NAMALWA (cell line): ENCODE measurements at places on chromosomes 2 and 18.

DNA sequence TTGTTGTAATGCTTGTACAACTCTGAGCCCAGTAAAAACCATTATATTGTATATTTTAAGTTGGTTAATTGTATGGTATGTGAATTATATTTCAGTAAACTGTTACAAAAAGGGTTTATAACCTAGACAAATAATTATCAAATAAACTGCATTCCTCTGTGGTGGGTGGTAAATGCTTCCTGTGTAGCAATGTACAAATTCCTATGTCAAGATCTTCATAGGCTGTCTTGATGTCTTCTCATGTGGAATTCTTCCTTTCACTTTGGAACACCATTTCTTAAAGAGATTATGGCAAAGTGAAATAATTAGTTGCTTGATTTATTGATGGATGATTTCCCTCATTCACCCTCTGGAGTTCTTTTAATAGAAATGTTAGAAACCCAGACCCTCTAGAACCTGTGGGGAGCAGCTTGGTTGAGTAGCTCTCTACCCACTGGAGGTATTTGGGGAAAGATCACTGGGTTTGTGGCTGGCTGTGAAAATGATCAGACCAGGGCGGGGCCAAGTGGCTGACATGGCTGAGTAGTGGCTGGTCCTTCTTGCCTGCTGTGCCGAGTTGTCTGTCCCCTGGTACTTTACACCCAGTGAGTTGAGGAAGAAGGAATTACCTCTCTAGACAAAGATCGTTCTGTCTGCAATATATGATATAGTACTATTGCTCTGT, 22.4 kb upstream of the MGAT5 start:
- peak; percentile 19 for DNase-seq

DNA sequence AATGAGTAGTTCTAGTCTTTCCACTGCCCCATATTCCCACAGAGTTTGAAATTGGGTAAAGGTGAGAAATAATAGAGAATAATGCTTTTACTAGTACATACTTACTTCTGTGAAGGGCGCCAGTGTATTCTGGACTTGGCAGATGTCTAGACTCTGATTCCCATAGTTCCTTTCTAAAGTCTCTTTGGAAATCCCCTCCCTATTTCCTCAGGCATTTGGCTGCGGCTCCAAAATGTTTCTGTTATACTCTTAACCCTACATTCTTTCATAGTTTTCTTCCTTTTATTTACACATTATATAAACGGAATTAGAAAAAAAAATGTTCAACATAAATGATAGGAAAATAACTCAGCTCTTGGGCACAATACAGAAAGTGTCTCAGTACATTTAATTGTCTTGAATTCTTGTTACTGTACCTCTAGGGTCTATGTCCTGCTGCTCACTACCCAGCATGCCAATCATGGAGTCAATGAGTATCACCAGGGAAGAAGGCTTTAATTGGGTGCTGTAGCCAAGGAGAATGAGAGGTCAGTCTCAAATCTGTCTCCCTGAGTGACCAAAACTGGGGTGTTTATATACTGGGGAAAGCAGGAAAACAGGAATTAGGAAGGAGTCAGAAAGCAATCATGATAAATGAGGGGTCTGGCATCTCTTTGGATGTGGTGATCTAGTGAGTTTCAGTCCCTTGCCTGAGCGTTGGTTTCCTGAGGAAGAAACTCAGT, 147.8 kb upstream of the MMADHC start:
- no peak for DNase-seq

DNA sequence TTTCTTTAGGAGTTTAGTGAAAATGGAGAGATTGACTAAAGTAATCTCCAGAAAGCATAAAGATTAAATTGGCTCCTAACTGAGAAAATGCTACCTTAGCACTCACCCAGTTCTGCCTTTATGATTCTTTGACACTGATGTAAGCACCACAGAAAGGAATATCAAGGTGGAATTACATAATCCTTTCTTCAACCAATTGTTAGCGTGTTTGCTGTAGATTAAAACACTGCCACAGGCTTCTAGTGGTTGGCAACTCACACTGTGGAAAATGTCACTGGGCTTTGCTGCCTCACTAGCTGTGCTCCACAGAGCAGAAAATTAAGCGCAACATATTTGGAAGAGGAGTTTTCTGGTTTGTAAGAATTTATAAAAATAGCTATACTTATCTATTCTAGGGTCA, 104.1 kb downstream of the DLGAP1 start:
- DNase-seq: no peak

DNA sequence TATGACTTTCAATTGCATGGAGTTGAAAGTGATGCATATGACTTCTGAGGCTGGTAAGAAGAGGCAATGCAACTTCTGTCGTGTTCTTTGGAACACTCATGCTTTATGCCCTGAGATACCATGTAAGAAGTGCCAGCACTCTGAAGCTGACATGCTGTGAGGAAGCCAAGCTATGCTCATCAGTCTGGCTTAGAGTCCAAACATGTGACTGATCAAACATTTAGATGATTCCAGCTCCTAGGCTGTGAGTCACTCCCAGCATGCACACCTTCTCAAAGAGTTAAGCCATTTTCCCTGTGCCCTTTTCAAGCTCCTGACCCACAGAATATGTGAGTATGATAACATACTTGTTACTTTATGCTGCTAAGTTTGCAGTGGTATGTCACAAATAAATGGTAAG, 15.8 kb upstream of the VRK2 start:
- DNase-seq: no peak

DNA sequence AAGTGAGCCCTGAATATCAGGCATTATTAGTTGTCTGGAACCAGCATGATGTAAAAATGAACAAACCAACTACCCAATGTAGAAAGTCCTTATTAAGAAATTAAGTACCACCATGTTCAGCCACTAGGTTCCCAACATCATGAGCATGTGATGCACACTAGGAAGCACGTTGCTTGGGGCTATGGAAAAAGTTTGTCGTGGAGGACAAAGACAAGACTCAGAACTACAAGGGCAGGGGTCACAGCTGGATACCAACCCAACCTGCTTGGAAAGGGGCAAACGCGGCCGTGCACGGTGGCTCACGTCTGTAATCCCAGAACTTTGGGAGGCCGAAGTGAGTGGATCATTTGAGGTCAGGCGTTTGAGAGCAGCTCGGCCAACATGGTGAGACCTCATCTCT, 64.0 kb downstream of the ADNP2 start:
- DNase-seq: no peak

GRCh38 chr18:21163647-21164547, 52.3 kb upstream of the ROCK1 start:
- no peak for DNase-seq

- DNase-seq: peak; percentile 50
These were observed 66.5 kb upstream of the TNFRSF11A start for GRCh38 chr18:62258616-62259015.

GRCh38 chr2:237932731-237933131, 34.1 kb upstream of the UBE2F start:
- DNase-seq: no peak

- no peak for DNase-seq
These were observed 44.7 kb downstream of the FAM210A start for GRCh38 chr18:13681701-13682100.

GRCh38 chr2:229313591-229313990, 42.5 kb upstream of the PID1 start:
- DNase-seq: no peak

DNA sequence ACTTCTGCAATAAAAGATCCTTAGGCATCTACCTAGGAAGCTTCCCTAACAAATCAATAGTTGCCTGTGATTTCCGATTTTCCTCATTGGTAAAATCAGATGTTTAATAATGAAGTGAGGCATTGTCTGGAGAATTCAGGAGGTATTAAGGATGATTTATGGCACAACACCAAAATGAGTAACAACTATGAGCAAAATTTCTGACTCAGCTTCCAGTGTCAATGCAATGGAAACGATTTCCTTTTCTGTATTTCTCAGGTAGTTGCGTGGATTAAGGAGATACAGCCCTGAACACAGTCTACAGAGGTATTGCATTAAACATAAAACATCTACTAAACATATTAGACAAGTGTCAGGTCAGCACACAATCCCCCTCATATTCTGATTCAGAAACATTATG, 99.5 kb downstream of the EPB41L3 start:
- DNase-seq: no peak

DNA sequence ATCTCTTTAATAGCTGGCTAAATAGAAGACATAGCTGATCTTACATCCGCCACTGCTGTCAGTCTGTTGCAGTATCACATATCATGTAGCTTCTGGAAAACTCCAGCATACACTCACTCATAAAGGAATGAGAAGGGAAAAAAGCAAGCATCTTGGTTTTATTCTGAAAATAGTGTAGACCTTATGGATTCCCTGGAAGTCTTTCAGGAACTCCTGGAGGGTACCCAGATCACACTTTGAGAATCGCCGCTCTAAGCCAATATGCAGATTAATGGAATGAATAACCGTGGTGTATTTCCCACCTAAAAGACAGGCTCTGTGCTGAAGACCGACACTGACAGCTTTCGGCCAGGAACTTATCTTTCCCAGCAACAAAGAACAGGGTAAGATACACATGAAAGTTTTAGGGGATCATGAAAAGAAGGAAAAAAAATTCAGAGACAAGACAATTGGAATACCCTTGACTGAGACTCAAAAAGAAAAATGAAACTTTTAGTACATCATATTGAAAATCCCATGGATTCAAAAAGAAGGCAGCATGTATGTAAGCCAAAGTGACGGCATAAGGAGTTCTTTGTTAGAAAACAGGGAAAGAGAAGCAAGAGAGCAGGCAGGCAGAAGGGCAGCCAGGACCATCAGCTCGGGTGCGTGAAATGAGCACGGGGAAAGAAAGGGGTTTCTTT, 56.4 kb upstream of the SEC11C start:
- no peak for DNase-seq

GRCh38 chr2:66426244-66427111, 8.4 kb upstream of the MEIS1 start:
- no peak for DNase-seq

- peak; percentile 85 for DNase-seq
These were observed 151.7 kb upstream of the ITGA4 start for GRCh38 chr2:181305301-181306123.

- no peak for DNase-seq
These were observed 42.5 kb upstream of the YPEL5 start for GRCh38 chr2:30104307-30104706.

DNA sequence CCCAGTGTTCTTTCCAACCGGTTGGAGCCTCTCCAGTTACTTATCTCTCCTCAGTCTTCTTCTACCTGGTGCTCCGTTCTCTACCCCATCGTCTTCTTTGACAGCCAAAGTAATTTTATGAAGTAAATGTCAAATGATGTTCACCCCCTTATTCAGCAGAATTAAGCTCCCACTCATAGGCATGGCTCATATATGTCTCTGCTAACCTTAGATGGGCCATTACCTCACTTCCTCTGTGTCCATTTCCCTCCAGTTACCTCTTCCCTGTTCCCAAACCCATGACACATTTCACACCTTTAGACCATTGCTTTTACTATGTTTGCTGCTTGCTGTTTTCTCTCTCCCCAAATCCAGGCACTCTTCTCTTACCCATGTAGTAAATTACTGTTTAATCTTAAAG, 607.0 kb downstream of the RNF144A start:
- no peak for DNase-seq

DNA sequence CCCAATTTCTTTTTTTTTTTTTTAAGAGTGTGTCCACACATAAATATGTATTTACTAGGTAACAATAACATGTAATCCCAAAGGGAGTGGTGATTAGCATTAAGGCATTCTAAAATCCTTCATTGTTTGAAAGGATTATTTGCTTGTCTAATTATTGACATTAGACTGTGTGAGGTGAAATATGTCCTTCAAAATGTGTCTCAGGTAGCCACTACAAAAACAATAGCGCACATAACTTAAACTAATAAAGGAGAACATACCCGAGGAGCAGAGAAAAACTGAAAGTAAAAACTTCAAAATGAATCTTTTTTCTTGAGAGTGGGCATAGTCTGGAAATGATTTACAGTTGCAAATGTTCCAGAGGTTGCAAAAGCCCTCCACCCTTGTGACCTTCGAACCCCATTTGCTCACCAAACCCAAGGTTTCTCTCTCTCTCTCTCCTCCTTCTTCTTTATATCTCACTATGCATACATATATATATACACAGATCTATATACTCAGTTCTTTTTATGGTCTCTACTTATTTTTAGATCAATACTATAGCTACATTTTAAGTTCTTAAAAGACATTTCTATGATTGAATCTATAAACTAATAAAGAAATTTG, 24.4 kb upstream of the FRZB start:
- no peak for DNase-seq

DNA sequence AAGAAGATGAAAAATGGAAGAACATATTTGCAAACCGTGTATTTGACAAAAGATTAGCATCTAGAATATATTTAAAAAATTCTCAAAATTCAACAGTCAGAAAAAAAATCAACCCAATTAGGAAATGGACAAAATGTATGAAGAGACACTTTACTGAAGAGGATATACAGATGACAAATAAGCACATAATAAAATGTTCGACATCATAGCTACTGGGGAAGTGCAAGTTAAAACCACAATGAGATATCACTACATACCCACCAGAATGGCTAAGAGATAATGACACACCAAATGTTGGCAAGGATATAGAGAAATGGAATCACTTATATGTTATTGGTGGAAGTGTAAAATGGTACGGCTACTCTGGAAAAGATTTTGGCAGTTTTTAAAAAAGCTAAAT, 11.7 kb upstream of the NUP35 start:
- DNase-seq: no peak

DNA sequence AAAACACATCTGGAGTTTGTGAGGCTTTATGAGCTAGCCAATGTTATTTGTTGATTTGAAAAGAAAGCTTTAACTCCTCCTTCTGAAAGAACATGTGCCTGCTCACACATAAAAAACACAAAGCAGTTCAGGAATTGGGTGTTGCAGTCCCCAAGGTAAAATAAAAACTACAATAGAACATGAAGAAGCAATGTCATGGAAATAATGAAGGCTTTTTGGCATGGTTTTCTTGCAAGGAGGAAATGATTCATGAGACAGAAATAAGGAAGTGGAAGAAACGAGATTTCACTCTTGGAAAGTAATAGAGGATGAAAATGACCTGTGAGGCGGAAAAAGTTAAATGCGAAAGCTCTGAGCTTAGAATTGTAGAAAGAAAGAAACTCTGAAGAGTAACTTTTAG, 81.1 kb downstream of the TRIB2 start:
- peak; percentile 5 for DNase-seq

DNA sequence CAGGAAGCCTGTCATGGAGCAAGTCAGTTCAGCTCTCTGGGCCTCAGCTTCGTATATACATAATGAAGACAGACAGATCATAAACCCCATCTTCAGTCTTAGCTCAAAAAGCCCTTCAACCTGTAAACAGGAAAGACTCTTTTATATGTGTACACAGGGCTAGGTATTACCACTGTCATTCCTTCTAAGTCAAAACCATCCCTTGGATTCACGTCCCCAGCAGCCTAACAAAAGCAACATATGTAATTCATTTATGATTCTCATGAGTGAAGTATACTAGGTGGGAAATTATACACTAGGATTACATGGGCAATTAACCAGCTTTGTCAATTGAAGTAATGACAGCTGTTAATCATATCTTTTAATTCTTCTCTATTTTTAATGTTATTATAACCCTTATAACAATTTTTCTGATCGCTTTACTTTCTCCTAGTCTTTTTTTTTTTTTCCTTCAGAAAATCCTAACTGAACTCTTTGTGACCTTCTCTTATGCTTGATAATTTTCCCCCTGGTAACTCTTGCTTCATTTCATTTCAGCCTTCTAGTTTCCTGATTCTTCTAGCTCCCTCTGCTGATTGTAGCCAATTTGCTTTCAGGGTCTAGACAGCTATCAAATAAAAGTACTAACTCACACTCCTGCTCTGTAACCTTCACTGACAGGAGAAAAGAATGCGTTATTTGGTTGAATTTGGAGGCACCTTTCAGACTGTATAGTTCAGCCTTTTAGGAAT, 99.7 kb downstream of the RBM43 start:
- no peak for DNase-seq
